ENCODE measurements at places on chromosomes 12 and 14.

GRCh38 chr12:57940052-57940914 is 1.1 kb upstream of the ATP23 start:
- peak; percentile 48 for DNase-seq
- peaks cover 9% of the 10 kb centered on the region for H3K36me3 ChIP-seq
- peaks cover 2% of the 10 kb centered on the region for H3K4me1 ChIP-seq
- peak overlapping the region; percentile 48 for H3K4me3 ChIP-seq
- H3K27ac ChIP-seq = peak overlapping the region; percentile 84

GRCh38 chr14:101858791-101859537 is 97.5 kb downstream of the PPP2R5C start:
- no peaks in the 10 kb centered on the region for H3K27me3 ChIP-seq
- no peak overlapping the region for H3K4me3 ChIP-seq
- peaks cover 75% of the 10 kb centered on the region for H3K36me3 ChIP-seq
- H3K27ac ChIP-seq = no peak overlapping the region

DNA sequence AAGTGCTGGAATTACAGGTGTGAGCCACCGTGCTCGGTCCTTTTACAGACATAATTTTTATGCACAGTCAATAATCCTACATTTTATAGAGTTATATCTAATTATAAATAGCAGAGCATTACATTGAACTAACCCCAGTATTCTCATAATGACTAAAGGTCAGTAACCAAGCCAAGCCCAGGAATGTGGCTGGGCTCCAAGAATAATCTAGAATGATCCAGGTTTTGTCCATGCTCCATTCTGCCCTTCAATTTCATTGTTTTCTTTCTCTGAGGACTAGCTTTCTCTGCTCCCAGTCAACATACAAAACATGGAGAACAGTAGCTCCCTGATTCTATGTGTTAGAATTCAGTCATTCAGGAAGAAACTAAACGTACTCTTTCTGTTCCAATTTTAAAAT is 92.1 kb upstream of the KRR1 start:
- DNase-seq = no peak
- no peak overlapping the region for H3K4me3 ChIP-seq
- no peak overlapping the region for H3K27ac ChIP-seq
- H3K36me3 ChIP-seq = no peaks in the 10 kb centered on the region

GRCh38 chr12:54977155-54977554 is 7.4 kb downstream of the TESPA1 start:
- H3K27me3 ChIP-seq = no peaks in the 10 kb centered on the region
- H3K36me3 ChIP-seq = no peaks in the 10 kb centered on the region
- H3K27ac ChIP-seq = no peak overlapping the region
- no peak overlapping the region for H3K4me3 ChIP-seq

DNA sequence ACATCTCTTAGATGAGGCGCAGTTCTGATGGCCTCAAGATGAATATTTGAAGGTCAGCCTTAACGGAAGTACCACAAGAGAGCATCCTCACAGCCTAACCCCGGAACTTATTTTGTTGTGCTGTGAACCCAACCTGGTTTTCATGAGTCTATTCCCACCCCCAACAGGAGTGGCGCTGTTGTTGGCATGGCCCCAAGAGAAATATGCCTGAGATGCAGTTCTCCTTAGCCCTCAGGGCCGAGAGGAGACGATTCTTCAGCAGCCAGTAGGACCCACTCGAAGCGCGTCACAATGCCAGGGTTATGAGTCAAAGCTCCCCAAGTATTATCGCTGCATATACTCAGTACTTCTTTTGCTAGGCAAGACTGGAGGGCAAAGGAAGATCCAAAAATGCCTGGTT is 24.5 kb upstream of the BCL11B start:
- H3K27me3 ChIP-seq = 0 out of 2 replicates have a peak, but pooled peaks cover 5% of the 10 kb centered on the region
- no peak overlapping the region for H3K27ac ChIP-seq
- no peaks in the 10 kb centered on the region for H3K4me1 ChIP-seq
- H3K36me3 ChIP-seq = no peaks in the 10 kb centered on the region
- no peak for DNase-seq
- H3K4me3 ChIP-seq = no peak overlapping the region

GRCh38 chr12:63846238-63846967 is 1.9 kb downstream of the SRGAP1 start:
- peaks cover 25% of the 10 kb centered on the region for H3K27me3 ChIP-seq
- no peak overlapping the region for H3K4me3 ChIP-seq
- peaks cover 6% of the 10 kb centered on the region for H3K4me1 ChIP-seq
- no peak overlapping the region for H3K27ac ChIP-seq
- no peak for DNase-seq

- H3K4me1 ChIP-seq = no peaks in the 10 kb centered on the region
- no peak for DNase-seq
- no peak overlapping the region for H3K27ac ChIP-seq
- H3K4me3 ChIP-seq = no peak overlapping the region
- H3K36me3 ChIP-seq = no peaks in the 10 kb centered on the region
- peaks cover 35% of the 10 kb centered on the region for H3K27me3 ChIP-seq
These were observed 52.5 kb downstream of the KANSL2 start for GRCh38 chr12:48629541-48629940.

- H3K4me3 ChIP-seq = no peak overlapping the region
- no peak for DNase-seq
- H3K4me1 ChIP-seq = no peaks in the 10 kb centered on the region
- H3K36me3 ChIP-seq = peaks cover 15% of the 10 kb centered on the region
- no peak overlapping the region for H3K27ac ChIP-seq
These were observed 42.4 kb downstream of the TTLL5 start for GRCh38 chr14:75703467-75703866.

GRCh38 chr12:49539406-49540228 is 787 bp downstream of the KCNH3 start:
- H3K4me3 ChIP-seq = no peak overlapping the region
- no peak for DNase-seq
- H3K27ac ChIP-seq = no peak overlapping the region
- peaks cover 34% of the 10 kb centered on the region for H3K27me3 ChIP-seq
- no peaks in the 10 kb centered on the region for H3K4me1 ChIP-seq

GRCh38 chr12:62128175-62128975 is 131.8 kb upstream of the USP15 start:
- H3K36me3 ChIP-seq = no peaks in the 10 kb centered on the region
- DNase-seq = no peak
- H3K4me3 ChIP-seq = no peak overlapping the region
- H3K27me3 ChIP-seq = no peaks in the 10 kb centered on the region
- H3K27ac ChIP-seq = no peak overlapping the region
- peaks cover 4% of the 10 kb centered on the region for H3K4me1 ChIP-seq

DNA sequence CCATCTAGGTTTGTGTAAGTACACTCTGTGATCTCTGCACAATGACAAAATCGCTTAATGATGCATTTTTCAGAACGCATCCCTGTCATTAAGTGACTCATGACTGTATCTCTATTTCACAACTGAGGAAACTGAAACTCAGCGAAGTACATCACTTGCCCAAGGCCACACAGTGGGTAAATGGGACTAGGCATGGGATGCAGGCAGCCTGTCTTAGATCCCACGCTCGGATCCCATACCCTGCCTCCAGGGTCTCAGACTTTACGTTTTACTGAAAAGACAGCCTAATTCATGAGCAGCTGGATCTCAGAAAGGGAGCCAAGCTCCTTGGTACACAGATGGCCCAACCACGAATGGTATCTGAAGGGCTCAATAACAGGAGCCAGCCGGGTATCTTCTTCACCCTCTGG is 2.4 kb upstream of the MLEC start:
- no peak overlapping the region for H3K4me3 ChIP-seq
- no peak for DNase-seq
- H3K36me3 ChIP-seq = peaks cover 1% of the 10 kb centered on the region
- no peak overlapping the region for H3K27ac ChIP-seq
- peaks cover 7% of the 10 kb centered on the region for H3K27me3 ChIP-seq
- H3K4me1 ChIP-seq = peaks cover 10% of the 10 kb centered on the region

DNA sequence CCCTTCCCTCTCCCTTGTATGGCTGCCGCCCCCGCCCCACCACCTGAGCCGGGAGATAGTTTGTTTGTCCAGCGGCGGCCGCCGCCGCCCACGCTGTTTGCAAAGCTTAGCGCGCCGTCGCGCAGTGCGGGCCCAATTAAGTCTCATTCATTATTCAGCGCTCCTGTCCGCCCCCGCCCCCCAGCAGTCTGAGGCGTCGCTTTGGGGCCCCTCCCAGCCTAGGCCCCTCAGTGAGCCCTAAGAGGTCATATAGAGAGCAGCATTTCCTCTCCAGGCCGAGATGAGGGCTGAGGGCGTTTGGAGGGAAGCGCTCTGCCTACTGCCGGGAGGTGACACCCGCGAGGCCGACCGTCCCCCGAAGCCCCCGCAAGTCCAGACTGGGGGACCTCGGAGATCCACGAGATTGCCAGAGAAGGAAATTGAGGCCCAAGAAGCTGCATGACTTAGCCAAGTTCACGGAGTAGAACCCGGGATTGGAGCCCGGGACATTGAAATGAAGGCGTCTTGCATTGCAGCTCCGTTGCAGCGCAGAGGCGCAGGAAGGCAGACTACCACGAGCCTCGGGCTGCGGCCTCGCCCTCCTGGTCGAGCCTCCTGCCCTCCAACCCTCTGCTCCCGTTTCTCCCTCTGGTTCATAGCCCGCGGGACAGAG is at the start of gene DNAJC22:
DNAJC22 (plus strand) TSS at position 230 of the 652 bp plus-strand sequence. CDS start 1,985 bp downstream, outside the sequence.
- H3K4me3 ChIP-seq = peak within 1 kb of the TSS; percentile 36
- peaks cover 42% of the 10 kb centered on the region for H3K27me3 ChIP-seq

DNA sequence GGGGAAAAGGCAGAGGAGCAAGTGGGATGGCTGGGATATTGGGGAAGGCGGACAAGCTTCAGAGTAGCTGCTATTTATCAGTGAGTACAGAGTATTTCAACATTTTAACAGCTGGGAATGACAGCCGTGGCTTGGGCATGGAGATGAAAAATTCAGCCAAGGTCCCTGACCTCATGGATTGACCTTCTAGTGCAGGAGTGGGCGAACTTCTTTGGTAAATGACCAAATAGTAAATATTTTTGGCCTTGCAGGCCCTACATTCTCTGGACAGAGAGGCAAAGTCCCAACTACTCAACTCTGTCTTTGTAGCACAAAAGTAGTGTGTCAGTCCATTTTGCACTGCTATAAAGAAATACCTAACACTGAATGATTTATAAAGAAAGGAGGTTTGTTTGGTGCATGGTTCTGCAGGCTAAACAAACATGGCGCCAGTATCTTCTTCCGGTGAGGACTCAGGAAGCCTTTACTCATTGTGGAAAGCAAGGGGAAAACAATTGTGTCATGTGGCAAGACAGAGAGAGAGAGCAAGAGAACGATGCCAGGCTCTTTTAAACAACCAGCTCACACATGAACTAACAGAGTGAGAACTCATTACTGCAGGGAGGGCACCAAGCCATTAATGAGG is 33.6 kb downstream of the TMEM233 start:
- peaks cover 4% of the 10 kb centered on the region for H3K27me3 ChIP-seq
- no peaks in the 10 kb centered on the region for H3K36me3 ChIP-seq
- H3K4me3 ChIP-seq = no peak overlapping the region

DNA sequence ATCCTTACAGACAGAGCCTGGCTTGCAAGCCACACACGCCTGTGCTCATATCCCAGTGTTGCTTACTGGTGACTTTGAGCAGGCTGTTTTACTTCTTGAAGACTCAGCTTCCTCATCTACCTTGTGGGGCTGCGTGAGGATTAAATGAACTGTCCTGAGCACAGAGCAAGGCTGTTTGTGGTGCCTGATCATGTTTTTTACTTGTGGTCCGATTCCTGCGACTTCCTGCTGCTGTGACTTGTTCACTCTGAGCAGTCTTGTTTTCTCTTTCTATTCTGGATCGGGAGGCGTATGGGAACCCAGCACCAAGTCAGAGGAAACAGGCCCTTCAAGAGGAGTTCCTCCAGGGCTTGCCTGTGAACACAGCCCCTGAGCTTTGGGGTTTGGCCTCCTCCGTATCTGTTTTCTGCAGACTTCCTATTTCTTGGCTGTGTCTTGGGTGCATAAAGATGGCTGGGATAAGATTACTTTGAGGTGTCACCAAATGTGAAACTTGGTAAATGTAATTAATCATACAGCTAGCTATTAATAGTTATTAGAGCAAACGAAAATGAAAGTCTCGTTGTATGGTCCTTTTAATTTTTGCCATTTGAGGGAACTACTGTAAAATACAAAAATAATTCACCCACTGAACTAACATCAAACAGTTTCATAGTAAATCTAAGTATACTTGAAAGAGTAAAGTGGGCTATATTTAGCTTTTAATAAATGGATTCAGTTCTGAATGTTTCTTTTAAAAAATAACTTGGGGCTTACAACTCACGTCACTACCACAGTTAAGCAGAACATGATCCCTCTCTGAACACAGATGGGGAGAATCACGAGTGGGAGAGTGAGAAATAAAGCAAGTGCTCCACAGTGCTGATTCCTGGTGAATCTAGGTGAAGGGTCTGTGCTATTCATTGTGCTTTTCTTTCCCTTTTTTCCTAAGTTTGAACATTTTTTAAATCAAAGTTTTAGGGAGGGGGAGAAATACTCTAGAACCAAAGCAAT is 251.5 kb downstream of the FOXN3 start:
- H3K36me3 ChIP-seq = no peaks in the 10 kb centered on the region
- no peak overlapping the region for H3K4me3 ChIP-seq
- no peaks in the 10 kb centered on the region for H3K27me3 ChIP-seq
- H3K4me1 ChIP-seq = peaks cover 33% of the 10 kb centered on the region
- H3K27ac ChIP-seq = peak overlapping the region; percentile 95

GRCh38 chr14:92224358-92224954 is 98.5 kb upstream of the SLC24A4 start:
- no peaks in the 10 kb centered on the region for H3K4me1 ChIP-seq
- H3K36me3 ChIP-seq = no peaks in the 10 kb centered on the region
- peaks cover 2% of the 10 kb centered on the region for H3K27me3 ChIP-seq
- H3K27ac ChIP-seq = no peak overlapping the region
- DNase-seq = no peak
- no peak overlapping the region for H3K4me3 ChIP-seq

DNA sequence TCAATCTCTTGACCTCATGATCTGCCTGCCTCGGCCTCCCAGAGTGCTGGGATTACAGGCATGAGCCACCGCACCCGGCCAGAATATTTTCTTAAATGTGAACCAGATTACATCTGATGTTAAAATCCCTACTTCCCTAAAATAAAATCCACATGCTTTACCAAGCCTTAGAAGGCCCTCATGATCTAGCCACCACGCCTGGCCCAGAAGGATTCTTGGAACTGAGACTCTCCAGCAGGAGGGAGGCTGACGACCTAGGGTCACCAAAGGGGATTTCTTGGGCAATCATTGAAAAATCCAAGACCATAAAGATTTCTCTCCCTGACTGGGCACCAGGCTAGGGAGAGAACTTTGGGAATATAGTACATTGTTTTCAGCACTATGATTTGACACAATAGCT is 25.2 kb upstream of the RASSF3 start:
- peaks cover 4% of the 10 kb centered on the region for H3K27me3 ChIP-seq
- no peaks in the 10 kb centered on the region for H3K36me3 ChIP-seq
- H3K4me1 ChIP-seq = no peaks in the 10 kb centered on the region
- no peak overlapping the region for H3K4me3 ChIP-seq

DNA sequence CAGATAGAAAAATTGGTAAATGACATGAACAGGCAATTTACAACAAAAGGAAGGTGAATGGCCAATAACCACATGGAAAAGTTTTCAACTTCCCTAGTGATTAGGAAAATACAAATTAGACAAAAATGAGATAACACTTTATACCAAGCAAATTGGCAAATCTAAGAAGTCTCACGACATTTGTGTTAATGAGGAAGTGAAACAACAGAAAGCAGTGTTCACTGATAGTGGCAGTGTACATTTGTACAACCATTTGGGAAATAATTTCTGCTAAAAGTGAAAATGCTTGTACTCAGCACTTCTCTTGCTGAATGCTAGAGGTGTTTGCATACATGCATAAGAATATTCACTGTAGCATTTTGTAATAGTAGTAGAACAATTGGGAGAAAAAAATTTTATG is 126.6 kb downstream of the LLPH start:
- H3K36me3 ChIP-seq = no peaks in the 10 kb centered on the region
- no peaks in the 10 kb centered on the region for H3K4me1 ChIP-seq

GRCh38 chr12:6394398-6394797 is 10.4 kb downstream of the LTBR start:
- no peak overlapping the region for H3K4me3 ChIP-seq
- peaks cover 16% of the 10 kb centered on the region for H3K4me1 ChIP-seq
- DNase-seq = no peak
